ENCODE measurements at places on chromosomes 12 and 14.

DNA sequence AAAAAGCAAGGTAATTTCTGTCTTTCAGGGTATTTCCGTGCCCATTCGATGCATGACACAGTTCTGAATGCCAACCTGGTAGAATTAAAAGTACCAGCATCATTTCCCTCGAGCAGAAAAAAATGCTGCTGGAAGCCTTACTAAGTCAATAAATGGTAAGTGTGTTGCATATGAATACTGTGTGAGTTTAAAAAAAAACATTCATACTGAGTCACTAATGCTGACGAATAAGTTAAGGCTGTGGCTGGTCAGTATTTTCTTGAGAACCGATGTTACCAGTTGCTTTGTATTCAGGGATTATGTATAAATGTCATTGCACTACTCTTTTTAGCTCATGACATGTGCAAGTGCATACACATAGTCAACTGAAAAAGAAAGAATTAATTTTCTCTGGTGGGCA is 710.2 kb downstream of the TRHDE start:
- DNase-seq = no peak

DNA sequence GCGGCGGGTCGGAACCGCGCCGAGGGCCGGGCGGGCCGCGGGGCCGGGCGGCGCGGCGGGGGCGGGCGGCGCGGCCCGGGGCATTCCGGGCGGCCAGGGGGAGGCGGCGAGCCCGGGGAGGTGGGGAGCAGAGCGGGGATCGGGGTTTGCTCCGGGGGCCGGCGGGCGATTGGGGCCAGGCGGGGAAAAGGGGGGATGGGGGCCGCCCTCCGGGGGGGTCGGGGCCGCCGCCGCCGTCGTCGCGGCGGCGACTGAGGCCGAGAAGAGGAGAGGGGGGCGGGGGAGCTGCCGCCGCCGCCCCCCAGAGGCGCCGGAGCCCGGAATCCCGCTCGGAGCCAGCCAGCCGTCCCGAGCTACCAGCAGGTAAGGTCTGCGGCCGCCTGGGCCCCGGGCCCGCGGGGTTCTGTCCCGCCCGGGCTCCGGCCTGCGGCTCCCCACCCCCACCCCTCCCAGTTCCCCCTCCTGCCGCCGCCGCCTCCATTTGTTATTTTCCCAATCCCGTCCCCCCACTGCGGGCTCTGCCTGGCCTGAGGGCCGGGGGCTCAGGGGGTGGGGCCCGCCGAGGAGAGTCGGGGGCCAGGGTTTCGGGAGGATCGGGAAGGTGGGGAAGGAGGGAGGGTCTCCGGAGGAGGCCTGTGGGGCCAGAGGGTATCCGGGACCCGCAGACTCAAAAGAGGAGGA is 403 bp downstream of the ATN1 start:
- no peak for DNase-seq

GRCh38 chr14:70009961-70010360 is 130.7 kb downstream of the SMOC1 start:
- no peak for DNase-seq

- no peak for DNase-seq
Observed at GRCh38 chr12:80219345-80219744, 120.0 kb downstream of the OTOGL start.

- no peak for DNase-seq
Observed at GRCh38 chr14:23566112-23566777, 1.3 kb downstream of the AP1G2 start.

All from CD4-positive, alpha-beta T cell treated with Interleukin-1 beta for 1 hour (primary cell).